SIG-M5 (cell line): ENCODE measurements at places on chromosomes 6 and 20.

DNA sequence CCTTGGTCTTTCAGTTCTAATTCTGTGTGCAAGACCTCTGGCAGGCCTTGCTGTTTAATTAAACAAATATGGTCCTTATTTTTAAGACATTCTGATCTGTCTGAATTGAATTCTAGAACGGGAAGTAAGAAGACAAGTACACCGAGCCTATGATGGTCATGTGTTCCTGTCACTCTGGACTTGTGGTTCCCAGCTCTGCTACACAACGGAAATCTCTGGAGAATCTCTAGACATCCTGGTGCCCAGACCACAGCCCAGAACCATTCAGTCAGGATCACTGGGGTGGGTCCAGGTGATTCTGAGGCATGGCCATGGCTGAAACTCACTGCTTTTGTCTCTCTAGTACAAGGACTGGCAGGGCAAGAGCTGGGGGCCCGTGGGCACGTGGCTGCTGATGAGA is 15.9 kb upstream of the KCNK16 start:
- no peak for DNase-seq

- no peak for DNase-seq
These were observed 32.9 kb downstream of the PGM3 start for GRCh38 chr6:83160167-83160566.

DNA sequence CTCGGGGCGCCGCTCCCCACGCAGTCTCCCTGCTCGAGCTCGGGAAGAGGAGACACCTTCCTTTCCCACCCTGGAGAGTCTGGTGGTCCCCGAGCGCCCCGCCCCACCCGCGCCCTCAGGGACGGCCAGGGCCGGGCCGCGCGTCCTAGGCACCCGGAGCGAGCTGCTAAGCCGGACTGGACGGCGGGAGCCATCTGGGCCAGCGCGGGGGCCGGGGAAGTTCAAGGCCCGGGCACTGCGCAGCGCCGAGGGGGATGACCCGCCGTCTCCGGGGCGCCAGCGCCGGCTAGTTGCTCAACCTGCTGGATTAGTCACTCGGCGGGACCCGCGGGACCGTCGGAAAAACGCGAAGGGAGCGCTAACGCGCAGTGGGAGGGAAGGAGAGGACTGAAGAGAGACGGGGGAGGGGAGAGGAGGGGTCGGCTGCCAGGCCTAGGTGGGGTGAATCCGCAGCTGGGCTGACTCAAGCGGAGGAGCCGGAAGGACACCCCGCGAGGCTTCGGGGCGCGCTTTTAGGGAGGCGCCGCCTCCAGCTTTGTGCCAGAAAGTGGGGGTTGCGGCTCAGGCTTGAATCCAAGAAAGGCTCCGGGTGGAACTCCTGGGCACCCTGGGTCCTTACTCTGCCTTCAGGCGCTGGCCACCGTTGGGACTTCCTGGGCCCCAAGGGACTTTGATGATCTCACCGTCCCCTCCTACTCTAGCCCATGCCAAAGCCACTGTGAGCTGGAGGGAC is 75.7 kb upstream of the FOXP4 start:
- no peak for DNase-seq

GRCh38 chr6:45845567-45845966 is 170.1 kb downstream of the CLIC5 start:
- no peak for DNase-seq

DNA sequence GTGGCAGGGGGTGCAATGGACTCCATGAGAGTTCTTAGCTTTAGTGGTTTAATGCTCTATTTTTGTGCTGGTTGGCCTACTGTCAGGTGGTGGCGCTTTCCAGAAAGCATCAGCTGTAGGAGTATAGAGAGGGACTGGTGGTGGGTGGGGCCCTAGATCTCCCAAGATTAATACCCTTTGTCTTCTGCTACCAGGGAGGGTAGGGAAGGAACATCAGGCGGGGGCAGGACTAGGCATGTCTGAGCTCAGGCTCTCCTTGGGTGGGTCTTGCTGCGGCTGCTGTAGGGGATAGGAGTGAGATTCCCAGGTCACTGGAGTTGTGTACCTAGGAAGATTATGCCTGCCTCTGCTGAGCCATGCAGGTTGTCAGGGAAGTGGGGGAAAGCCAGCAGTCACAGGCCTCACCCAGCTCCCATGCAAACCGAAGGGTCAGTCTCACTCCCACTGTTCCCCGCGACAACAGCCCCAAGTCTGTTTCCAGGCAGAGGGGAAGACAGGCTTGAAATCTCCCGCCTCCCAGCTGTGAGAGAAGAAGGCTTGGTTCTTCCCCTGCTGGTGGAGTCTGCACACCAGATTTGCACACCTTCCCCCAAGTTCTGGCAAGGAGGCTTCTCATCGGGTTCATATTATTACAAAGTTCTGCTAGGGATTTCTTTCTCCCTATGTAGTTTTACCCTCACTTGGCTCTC is 46.7 kb upstream of the PKIB start:
- no peak for DNase-seq

GRCh38 chr20:48286601-48287000 is 501.3 kb upstream of the SULF2 start:
- no peak for DNase-seq

- DNase-seq: no peak
These were observed 42.8 kb downstream of the HLA-DPB1 start for GRCh38 chr6:33118525-33119123.

DNA sequence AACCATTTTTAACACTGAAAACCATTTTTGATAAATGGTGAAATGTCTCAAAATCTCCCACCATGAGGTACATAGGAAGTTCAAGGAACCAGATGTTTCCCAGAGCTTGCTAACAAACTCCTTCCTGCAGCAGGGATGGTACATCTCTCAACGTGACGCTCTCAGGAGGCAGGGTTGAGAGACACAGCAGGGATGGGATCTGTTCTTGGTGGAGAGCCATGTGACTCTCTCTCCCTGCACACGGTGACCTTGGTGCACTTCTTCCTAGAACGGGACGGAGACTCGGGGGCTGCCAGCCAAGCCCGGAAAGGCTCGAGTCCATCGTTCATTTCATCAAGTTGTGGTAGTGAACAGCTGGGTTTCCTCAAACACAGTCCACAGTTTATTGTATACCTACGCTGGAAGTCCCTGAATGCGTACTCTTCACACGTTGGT is 94.2 kb downstream of the FAM50B start:
- DNase-seq: no peak

DNA sequence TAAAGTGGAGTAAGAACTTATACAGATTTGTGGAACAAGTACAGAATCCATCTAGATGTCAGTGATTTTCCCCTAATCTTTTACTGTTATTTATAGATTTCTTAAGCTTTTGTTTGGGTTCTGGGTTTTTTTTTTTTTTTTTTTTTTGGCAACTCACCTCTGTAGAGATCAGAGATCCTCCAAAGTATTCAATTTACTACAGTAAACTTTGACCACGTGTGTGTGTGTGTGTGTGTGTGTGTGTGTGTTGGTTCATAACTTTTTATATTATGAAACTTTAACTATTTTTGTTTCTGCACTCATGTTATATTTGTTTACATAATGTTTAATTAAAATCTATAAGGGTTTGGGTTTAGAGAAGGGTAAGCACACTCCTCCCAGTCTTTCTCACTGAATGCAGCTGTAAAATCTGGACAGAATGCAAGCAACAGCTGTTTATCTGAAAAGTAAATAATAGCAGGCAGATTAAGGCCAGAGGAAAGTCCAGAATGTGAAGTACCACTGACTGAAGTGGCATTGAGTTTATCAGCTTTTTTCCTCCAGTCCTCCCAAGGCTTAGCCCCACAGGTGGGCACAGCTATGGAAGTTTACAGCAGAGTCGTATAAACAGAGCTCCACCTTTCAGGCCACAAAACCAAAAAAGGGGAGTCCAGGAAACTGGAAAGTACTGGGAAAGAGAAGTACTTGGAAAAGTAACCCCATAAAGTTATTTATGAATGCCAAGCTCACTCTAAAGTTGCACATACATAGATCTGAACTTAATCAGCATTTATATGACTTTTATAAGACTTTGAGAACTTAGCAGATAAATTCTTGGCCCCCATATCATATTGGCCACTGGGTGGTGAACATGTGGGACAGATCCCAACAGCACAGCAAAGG is 43.0 kb upstream of the CD2AP start:
- no peak for DNase-seq

GRCh38 chr20:62089393-62089792 is 23.7 kb upstream of the TAF4 start:
- no peak for DNase-seq

DNA sequence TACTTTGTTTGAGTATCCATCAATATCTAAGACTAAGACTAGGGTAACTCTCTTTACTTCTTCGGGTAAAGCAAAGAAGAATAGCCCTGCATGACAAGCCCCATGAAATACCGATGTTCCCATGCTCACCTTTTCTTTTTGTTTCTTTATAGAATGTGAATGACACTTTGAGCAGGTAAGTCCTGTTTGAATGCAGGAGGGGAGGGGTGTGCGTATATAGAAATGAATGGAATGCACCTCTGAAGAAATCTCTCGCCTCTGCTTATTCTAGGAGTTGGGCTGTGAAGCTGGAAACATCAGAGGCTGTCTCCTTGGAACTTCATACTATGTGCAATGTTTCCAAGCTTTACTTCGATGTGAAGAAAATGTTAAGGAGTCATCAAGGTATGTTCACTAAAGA is 10.3 kb downstream of the TRIM38 start:
- DNase-seq: no peak

DNA sequence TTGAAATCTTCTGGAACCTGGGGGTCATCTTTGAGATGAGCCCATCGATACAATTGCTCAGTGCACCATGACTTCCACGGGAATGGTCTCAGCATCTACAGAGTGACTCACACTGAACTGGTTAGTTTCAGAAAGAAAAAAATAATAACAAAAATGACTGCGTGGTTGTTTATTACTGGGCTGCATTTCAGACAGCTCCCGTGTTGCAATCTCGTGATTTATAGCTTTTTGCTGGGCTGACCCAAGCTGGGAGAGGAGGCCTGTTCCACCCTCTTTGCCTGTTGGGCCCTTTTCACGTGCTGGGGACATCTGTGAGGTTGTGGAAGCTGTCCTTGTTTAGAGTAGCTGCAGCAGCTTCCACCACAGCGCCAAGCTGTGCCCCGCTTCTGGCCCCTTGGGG is 225.5 kb downstream of the BMP7 start:
- no peak for DNase-seq

DNA sequence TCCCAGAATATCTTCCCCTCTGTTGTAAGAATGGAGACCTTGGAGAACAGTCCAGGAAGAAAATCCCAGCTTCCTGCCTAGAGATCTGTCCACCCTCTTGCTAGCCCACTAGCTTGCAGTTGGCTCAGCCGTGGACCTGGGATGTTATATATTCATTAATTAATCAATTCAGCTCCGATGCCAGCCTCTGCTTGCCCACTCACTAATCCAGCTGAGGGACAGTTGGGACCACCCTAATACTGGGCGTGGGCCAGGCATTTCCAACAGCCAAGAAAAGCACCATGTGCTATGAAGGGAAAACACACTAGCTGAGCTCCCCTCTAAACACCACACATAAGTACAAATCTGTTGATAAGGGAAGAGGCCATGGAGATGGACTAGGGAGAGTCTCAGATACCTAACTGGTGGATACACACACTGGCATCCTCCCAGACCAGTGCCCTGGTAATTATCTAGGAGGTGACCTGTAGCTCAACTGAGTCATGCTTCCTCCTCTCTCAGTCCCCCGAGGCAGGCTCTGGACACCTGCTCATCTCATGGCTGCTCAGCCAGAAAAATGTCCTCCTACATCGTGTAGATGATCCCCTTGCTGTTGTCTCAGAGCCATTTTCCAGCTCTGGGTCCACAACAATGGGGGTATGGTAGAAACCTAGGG is 78.9 kb downstream of the ANKRD60 start:
- no peak for DNase-seq

DNA sequence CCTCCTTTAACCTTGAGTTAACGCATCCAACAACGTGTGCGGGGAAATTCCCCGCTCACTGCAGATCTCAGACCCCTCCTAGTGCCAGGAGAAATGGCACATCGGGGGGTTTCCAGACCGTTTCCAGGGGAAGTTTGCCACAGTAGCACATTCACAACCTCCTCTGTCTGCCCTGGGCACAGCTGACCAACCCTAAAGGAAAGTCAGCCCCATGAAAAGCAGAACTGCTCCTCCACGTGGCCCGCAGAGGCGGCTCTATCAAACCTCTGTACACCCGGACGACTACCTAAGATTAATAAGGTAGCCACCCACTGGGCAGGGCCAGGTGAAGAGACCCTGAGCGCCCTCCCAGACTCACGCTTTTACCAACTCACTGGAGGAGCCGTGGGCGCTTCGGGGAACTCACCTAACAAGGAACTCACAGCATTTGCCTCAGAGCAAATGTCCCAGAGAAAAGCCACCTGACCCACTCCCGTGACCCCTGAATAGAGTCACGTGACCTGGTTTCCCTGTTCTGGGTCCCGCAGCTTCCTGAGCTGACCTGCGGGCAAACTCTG is 93.1 kb downstream of the PRND start:
- DNase-seq: no peak

- no peak for DNase-seq
These were observed 111.0 kb upstream of the HS3ST5 start for GRCh38 chr6:114453737-114454276.

- no peak for DNase-seq
These were observed 2.3 kb downstream of the E2F3 start for GRCh38 chr6:20403766-20404640.

DNA sequence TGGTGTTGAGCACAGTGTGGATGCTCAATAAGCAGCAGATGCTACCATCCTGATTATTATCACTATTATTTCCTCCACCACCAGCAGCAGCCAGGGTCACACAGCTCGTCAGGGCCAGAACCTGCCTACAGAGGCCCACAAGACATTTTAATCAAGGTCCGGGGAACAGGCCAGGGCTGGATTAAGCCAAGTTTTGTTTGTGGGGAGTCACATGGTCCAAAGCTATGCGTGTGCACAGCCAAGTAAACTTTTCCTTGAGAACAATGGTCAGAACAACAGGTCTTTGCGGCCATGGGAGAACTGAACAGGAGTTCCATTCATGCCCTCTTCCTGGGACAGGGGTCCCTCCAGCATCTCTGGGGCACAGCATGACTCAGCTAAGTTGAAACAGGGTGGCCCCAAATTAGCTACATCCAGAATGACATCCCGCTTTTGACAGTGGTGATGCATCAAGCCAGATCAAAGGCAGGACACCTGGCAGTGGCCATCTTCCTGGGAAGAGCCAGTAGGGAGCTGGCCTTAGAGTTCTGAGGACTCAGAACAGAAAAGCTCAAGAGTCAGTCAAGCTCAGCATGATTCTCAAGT is 11.7 kb downstream of the SNTA1 start:
- DNase-seq: no peak

DNA sequence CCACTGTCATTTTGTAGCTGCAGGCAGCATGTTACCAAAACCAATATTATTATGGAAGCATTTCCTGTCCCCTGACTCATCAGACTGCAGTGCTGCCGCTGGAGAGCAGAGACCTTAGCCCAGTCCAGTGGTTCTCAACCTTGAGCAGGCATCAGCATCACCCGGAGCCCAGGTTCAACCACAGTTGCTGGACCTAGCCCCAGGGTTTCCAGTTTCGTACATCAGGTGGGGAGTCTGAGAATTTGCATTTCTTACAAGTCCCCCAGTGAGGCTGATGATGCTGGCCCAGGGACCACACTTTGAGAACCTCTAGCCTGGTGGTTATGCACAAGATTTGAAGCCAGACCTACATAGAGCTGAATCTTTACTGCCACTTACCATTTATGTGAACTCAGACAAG is 47.3 kb downstream of the LY86 start:
- DNase-seq: no peak

GRCh38 chr20:14711652-14712051 is 374.2 kb upstream of the FLRT3 start:
- no peak for DNase-seq

- DNase-seq: no peak
These were observed 103.3 kb downstream of the FIG4 start for GRCh38 chr6:109794201-109794923.
